Esophagus squamous epithelium (tissue), 5 donors: ENCODE measurements at places on chromosomes 4 and X.

DNA sequence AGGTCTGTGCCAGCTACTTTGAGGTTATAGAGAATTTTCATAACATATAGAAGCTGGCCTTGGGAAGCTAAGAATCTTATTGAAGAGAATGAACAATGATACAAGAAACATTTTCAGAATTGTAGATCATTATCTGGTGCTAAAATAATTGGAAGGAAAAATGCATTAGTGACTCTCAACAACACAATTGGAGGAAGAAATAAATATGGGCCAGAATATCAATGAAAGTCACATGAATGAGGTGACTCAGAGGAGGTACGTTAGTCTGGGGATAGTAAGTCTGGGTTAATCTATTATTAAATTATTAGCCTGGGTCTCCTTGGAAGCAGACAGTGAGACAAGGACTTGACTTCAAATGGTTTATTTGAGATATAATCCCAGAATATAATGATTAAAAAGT is 529.3 kb upstream of the SLIT2 start:
- no peak for DNase-seq

GRCh38 chrX:41377624-41378023 is 43.7 kb downstream of the DDX3X start:
- no peak for DNase-seq

- no peak for DNase-seq
Measured at GRCh38 chrX:19870710-19871490, 16.5 kb downstream of the SH3KBP1 start.

- no peak for DNase-seq
Measured at GRCh38 chr4:143451186-143451585, 62.3 kb upstream of the SMARCA5 start.

GRCh38 chrX:1248331-1249061 is 20.1 kb upstream of the CSF2RA start:
- no peak for DNase-seq

- DNase-seq, result no peak
Measured at GRCh38 chr4:10984815-10985214, 300.2 kb upstream of the CLNK start.

DNA sequence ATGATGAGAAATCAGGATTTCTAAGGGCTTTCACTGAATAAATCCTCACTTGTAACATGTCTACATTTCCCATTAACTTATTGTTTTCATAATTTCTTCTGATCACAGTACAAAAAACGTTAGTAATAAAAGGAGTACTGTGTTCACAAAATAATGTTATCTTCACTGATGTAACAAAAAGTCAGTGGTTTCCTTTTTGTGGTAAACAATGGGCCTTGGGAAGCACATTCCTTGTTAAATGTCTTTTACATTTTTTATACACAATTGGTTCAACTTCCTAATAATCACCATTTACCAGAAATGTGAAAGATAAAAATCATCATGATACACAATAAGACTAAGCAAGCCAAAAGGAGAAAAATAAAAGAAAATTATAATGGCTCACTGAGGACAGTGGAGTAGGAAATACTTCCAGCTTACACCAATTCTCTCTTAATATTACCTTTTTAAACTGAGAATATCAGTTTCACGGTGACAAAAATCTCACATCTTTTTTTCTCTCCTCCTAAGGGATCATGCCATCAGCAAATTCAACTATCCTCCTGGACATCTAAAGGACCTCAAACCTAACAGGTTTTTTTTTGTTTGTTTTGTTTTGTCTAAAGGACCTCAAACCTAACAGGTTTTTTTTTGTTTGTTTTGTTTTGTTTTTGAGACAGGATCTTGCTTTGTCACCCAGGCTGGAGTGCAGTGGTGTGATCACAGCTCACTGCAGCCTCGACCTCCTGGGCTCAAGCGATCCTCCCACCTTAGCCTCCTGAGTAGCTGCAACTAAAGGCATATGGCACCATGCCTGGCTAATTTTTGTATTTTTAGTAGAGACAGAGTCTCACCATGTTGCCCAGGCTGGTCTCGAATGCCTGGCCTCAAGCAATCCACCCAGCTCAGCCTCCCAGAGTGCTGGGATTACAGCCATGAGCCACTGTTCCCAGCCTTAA is 57.3 kb downstream of the FRYL start:
- no peak for DNase-seq

DNA sequence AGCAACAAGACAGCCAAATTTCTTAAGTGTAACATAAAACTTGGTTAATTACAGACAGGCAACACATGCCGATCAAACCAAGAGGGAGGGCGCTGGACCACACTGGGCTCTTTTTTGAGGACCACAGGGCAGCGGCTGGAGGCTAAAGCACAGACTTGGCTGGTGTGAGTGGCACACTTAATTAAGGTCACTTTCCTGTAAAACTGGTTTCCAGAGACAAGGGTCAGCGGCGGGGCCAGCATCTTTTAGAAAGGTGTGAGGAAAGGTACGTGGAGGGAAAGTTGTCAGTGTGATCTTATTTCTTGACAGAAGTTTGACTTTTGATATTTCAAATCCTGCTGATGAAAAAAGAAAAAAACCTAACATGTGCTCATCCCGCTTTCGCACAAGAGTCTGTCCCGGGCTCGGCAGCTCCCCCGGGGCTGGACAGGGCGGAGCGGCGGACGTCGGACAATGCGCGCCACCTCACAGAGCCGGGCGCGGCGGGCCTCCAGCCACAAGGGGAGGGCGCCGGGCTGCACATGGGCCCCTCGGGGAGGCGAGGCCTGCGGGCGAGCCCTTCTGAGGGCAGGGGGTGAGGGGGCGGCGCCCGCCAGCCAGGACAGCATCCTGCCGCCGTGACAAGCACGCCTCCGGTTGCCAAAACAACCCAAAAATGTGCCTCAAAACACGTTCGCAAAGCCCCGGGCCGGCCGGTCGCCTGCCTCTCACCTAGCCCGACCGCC is 660 bp upstream of the HSPA4L start:
- no peak for DNase-seq

GRCh38 chr4:7694324-7694723 is 245.3 kb downstream of the AFAP1 start:
- no peak for DNase-seq

GRCh38 chr4:10747186-10747585 is 62.6 kb upstream of the CLNK start:
- DNase-seq, result no peak

DNA sequence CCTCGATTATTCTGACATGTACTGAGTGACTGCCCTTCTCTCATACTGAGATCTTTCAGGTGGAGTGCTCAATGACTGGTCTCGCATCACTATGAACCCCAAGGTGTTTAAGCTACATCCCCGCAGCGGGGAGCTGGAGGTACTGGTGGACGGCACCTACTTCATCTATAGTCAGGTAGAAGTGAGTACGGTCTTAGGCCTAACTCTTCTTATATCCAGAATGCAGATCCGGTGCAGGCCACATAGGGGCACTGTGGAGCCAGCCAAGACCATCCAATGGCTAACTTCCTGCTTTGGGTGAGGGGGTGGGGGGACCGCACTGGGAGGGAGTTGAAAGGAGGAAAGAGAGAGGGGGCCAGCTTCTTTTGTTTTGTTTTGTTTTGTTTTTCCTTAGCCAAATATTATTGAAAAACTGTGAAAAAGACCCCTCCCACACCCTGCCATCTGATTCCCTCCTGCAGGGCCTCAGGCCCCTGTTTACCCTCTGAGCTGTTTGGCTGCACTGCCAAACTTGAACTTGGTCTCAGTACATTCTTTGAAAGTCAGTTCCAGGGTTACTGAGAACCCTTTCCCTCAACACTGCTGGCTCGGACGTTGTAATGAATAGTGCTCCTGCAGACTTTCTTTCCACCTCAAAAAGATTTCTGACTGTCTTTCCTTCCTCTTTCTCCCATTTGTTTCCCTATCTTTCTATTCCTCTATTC is 16.2 kb downstream of the AWAT2 start:
- DNase-seq, result no peak

- DNase-seq, result no peak
Measured at GRCh38 chr4:37978248-37978924, 18.2 kb downstream of the PTTG2 start.

DNA sequence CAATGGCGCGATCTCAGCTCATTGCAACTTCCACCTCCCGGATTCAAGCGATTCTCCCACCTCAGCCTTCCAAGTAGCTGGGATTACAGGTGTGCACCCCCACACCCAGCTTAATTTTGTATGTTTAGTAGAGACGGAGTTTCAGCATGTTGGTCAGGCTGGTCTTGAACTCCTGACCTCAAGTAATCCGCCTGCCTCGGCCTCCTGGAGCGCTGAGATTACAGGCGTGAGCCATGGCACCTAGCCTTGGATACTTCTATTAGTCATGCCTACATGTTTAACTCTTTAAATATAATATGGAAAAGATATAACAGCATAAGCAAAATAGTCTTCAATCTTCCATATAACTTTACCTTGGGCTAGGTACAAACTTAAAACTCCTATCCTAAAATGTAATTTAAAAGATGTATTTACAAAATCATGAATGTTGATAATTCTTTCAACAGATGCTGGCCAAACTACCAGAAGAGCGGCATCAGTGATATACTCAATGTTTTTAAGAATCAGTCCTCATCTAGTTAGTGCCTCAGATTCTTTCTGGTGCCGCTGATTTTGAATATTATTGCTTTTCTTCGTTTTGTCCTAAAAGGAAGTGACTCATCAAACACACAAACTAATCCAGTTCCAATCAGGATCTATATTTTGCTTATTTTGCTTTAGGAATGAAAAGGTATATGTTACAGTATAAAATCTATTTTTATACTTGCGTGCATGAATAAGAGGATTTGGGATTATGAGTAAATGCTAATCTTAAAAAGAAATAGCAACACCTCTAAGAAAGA is 23.7 kb downstream of the FAM241A start:
- no peak for DNase-seq

GRCh38 chrX:80223982-80224579 is 196.2 kb upstream of the TENT5D start:
- no peak for DNase-seq

GRCh38 chr4:41143311-41144039 is 70.9 kb downstream of the APBB2 start:
- DNase-seq, result no peak

DNA sequence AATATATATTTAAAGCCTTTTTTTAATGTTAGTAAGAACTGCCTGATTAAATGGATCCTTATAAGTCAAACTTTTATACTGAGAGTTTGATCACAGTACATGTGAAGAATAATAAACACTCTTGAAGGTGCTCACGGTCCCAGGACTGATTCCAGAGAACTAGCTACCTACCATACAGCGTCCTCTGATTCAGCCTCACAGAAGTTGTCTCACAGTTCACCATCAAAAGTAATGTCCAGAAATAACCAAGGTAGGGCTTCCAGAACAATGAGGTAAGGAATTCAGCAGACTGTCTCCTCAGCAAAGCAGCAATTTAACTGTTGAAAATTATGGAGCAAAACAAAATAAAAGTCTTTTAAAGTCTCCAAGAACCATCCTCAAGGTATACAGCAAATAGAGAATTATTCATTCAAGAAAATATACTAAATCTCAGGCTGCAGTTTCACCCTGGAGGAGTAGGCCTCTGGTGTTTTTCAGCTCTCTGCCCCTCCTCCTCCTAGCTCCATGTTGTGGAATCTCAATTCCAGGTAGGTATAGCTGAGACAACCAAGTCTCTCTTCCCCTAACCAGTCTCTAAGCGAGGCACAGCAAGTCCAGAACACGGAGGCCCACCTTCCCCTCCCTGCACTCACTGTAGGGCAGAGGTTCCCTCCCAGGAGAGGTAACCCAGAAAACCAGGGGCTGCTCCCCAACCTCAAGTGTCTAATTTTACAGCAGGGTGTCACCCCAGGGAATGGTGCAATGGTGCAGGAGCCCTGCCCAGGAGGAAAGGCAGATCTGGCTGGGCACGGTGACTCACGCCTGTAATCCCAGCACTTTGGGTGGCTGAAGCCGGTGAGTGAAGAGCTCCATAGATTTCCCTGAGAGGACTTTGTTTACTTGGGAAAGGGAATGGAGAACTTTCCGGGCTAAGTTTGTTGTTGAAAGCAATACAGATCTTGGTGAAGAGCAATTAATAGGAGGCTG is 28.6 kb downstream of the FAM241A start:
- DNase-seq, result no peak

DNA sequence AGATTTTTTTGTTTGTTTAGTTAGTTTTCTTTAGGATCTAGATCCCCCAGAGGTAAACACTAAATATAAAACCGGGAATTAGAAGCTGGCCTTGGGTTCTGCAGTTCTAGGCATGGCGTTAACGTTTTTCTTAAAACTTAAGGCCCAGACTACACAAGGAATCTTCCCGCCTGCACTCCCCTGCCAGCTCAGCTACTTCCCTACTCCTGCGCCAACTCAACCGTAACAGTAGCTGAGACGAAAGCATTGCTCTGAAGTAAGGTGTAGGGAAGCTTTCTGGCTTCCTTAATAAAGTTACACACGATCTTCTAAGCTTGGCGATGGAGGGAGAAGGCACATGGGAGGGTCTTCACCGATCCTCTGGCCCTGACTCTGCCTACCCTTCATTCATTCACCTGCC is 37.1 kb downstream of the CPE start:
- no peak for DNase-seq

GRCh38 chr4:184447664-184448063 is 26.7 kb downstream of the IRF2 start:
- no peak for DNase-seq

GRCh38 chr4:24846716-24847115 is 51.3 kb downstream of the SOD3 start:
- DNase-seq, result no peak

DNA sequence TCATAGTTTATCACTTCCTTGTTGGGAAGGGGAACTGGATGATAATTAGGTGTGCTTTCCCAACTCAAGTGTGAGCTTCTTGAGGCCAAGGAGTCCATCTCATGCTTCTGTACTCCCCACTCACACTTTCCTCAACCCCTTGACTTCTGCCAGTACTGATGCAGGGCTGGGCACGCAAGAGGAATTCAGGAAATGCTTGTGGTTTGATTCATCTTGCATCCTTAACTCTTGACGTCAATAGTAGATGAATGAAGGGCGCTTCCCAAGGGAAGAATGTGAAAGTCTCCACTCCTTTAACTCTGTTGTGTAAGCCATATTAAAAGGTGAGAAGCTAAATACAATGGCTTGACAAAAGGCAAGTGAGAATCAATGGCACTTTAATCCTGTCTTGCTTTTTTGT is 101.8 kb downstream of the AGTR2 start:
- DNase-seq, result no peak

GRCh38 chr4:120526033-120526432 is 396.5 kb downstream of the PRDM5 start:
- no peak for DNase-seq

GRCh38 chr4:21592970-21593670 is 355.5 kb downstream of the KCNIP4 start:
- DNase-seq, result no peak

DNA sequence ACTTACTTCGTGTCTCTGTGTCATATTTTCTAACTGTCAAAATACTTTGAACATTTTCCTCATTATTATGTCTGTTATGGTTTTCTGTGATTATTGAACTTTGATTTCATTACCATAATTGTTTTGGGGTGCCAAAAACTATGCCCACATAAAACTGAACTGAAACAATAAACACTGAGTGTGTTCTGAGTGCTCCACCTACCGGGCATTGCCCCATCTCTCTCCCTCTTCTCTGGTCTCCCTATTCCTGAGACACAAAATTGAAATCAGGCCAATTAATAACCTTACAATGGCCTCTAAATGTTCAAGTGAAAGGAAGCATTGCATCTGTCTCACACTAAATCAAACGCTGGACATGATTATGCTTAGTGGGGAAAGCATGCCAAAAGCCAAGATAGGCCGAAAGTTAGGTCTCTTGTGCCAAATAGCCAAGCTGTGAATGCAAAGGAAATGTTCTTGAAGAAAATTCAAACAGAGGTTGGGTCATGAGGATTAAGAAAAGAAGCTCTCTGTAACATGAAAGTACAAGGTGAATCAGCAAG is 972.3 kb downstream of the PCDH7 start:
- DNase-seq, result no peak

- DNase-seq, result no peak
Measured at GRCh38 chr4:168751263-168752225, 254.7 kb downstream of the PALLD start.

- no peak for DNase-seq
Measured at GRCh38 chr4:141757287-141757686, 120.9 kb downstream of the IL15 start.
